ENCODE measurements at places on chromosomes 13 and 19.

DNA sequence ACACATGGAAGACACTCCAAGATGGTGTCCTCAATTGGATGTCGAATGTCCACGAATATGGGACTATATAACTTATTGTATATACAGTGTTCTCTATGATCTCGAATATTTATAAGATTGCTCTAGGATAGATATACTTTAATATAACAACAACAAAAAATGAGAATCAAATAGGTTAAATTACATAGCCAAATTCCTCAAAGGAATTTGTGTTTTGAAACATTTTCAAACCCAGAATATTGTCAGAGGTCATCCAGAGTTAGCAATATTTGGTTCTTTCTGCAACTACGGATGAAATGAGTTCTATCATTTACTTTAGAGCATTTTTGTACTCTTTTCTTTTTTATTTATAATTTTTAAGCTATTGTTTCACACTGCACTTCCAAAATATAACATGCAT lies 857.8 kb downstream of the GPC5 start:
- no peak for DNase-seq

GRCh38 chr13:105572401-105572800 lies 963.1 kb downstream of the EFNB2 start:
- no peak for DNase-seq

GRCh38 chr19:57334191-57334590 lies 13.9 kb downstream of the ZNF543 start:
- no peak for DNase-seq

DNA sequence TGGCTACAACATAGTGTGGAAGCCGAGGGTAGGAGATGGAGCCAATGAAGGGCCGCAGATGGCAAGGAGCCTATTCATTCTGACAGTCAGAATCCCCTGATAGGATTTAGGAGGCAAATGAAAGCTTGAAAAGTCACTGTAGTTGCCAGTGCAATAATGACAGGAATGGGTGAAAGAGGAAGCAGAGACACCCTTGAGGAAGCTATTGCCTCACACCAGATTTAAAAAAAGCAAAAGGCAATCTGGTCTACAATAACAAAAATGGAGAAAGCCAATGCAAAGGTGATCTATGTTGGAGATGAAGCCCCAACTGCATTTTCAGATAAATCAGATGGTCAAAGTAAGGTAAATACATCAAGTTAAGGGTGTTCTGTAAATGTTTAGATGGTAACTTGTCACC lies 158.5 kb downstream of the TUBA3C start:
- DNase-seq: no peak

- DNase-seq: no peak
Measured at GRCh38 chr13:110759710-110760109, 46.2 kb downstream of the ING1 start.

- DNase-seq: no peak
Measured at GRCh38 chr19:6822311-6822670, 49.8 kb downstream of the VAV1 start.

- DNase-seq: peak; percentile 97
Measured at GRCh38 chr13:97141564-97142005, 80.5 kb upstream of the MBNL2 start.

GRCh38 chr13:32019612-32020233 lies 11.9 kb upstream of the FRY start:
- DNase-seq: peak; percentile 77

GRCh38 chr13:55566334-55566733 lies 1574.4 kb upstream of the PRR20A start:
- DNase-seq: no peak

DNA sequence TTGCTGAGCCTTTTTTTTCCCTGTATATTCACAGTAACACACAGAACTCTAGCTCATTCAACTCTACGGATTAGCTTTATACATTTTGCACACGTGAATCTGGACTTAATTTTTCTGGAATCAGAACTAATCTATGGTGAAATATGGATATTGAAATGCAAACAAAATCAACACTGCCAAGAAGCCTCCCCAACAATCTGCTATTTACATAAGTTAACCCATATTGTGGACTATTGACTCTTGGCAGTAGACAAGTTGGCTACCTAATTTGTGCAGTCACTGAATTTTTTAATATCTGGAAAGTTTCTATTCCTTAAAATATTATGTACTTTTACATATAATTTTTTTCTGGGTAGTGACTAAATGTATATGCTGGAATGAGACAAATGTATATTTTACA lies 815.4 kb downstream of the PCDH17 start:
- DNase-seq: no peak

DNA sequence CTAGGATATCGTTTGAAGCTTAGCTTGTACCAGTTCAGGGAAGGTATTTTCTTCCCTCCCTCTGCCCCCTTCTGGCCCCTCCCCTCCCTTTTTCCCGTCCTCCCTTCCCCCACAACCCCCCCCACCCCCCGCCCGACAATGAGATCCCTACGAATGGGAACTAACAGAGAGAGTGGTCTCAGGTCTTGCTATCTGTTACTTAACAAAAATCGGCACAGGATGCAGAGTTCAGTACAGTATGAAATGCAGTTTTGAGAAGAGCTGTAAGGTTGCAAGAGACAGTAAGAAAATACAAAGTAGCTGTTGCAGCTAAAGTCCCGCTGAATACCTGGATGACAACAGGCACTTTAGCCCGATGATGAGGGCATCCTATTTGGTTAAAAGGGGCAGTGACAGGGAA lies 3.1 kb upstream of the DACH1 start:
- DNase-seq: no peak

DNA sequence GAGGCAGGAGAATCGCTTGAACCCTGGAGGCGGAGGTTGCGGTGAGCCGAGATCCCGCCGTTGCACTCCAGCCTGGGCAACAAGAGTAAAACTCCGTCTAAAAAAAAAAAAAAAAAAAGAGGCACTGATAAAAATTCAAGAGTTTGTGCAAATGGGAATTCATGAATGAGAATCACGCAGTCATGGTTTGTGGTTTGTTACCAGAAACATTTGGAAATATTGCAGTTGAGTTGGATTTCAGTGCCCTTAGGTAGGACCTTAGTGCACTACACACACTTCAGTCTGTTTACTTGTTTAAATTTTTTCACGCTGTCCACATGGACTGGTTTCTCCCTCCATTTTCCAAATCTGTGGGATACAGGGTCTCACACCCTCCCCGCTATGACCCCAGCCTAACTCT lies 28.4 kb downstream of the ZNF844 start:
- no peak for DNase-seq

DNA sequence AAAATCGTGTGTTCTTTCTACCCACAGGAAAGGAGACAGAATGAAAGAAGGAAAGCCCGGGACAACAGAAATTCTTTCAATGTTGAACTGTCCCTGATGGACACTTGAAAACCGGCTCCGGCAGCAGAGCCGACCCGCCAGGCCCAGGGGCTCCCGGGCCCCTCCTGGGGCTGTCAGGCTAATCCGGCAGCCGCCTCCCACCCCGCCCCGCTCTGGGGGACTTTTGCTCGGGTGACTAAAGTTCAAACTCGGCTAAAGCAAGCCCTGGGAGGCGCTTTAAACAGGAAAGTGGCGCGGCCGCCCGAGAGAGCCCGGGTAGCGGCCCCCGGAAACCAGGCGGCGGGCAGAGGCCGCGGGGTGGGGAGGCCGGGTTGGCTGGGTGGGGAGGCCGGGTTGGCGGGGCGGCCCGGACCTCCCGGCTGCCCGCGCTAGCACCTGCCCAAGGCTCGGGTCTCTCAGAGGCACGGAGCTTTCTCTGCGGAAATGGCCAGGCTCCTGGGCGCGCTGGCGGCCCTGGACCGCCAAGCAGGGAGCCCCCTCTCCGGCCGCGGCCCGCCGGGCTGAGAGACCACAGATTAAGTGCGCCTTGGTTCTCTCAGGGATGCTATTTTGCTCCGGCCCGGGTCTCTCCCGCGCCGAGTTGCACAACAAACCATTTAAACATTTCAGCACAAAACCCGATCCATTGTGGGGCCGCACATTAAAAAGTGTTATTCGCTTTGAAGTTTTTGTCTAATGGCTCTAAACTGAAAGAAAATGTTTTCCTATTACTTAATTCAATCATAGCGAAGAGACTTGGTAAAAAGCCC lies 2.6 kb upstream of the GSX1 start:
- no peak for DNase-seq

DNA sequence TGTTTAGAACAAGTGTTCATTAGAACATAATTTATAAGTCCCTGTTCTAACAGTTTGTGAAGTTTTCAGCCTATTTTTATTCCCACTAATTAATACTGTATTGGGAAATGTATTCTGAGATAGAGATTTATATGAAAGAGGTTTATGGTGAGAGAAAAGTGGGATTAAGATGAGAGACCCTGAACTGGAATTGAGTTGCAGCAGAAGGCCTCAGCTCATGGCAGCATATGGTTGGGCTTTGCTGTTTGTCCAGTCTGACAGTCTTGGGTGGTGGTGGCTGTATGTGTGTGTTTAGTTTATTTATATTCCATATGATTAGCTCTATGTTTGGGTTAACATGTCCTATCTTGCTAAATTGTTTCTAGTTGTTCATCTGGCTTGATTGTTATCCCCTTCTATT lies 575.1 kb downstream of the SLITRK5 start:
- no peak for DNase-seq

DNA sequence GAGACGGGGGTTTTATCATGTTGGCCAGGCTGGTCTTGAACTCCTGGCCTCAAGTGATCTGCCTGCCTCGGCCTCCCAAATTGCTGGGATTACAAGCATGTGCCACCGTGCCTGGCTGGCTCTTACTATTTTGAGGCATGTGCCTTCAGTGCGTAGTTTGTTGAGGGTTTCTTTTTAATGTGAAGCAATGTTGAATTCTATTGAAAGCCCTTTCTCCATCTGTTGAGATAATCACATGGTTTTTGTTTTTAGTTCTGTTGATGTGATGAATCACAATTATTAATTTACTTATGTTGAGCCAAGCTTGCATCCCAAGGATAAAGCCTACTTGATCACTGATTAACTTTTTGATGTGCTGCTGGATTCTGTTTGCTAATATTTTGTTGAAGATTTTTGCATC lies 290.9 kb downstream of the KCNRG start:
- DNase-seq: no peak

GRCh38 chr13:84654654-84655275 lies 772.5 kb upstream of the SLITRK1 start:
- DNase-seq: no peak

- peak; percentile 67 for DNase-seq
Measured at GRCh38 chr19:10565028-10565566, 713 bp downstream of the KRI1 start.

DNA sequence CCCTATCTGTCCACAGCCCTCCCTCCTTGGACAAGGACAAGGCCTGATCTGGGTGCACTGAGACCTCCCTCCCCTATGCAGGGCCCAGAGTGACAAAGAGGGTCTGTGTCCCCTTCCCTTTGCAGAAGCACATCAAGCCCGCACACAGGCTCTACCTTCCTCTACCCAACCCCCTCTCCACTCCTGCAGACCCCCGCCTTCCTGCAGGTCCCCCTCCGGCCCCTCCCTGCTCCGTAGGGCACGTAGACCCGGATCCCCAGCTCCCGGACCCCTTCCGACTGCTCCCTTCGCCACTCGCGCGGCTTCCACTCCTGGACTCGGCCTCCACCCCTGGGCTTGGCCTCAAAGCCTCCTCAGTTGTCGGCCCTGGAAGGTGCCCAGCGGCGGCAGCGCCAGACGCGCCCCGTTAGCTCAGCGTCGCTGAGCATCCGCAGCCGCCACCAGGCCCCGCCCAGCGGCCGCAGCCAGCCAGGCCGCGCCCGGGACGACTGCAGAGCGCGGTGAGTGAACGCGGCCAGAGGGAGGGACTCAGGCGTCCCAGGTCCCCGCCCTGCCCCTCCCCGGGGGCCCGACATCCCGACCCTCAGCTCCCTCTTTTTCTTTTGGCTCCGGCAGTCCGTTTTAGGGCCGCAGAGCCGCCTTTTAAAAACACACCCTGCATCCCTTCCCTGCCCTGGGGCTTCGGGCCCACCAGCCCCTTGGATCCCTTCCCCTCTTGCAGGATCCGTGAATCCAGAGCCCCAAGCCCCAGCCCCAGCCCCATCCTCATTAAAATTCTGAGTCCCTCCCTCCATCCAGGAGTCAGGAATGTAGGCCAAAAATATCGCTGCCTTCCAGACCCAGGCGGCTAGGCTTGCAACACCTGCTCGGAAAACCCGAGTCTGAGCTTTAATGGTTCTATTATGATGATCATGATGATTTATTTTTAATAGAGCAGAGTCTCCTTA lies 1.5 kb upstream of the MYADM start:
- peak; percentile 81 for DNase-seq

- no peak for DNase-seq
Measured at GRCh38 chr13:49062297-49062896, 86.7 kb downstream of the FNDC3A start.

GRCh38 chr13:112077729-112078128 lies 10.8 kb downstream of the SOX1 start:
- DNase-seq: peak; percentile 62

GRCh38 chr13:98866882-98867281 lies 111.0 kb downstream of the DOCK9 start:
- DNase-seq: no peak

DNA sequence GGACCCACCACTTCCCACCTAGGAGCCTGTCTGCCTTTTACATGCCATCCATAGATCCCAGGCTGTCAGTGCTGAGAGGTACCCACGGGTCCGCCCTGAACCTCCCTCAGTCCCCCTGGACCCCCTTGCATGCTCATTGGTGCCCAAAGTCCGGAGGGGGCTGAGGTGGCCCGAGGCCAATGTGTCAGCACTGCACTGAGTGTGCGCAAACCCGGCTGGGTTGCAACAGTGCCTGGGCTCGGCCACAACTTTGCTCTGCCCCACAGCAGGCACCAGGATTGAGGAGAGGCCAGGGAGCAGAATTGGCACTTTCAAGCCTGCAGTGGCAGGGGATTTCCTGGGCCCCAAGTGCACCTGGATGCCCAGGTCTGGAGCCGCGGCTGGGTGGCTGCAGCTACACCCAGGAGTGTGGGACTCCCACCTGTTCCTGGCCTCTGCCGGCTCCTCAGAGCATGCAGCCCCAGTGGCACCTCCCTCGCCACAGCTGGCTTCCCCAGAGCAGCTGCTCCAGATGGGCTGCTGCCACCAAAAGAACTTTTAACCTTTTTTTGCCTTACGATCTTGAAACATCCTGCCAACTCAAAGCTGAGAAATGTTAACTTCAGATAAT lies 837.0 kb downstream of the SLITRK6 start:
- DNase-seq: peak; percentile 38

- DNase-seq: no peak
Measured at GRCh38 chr13:95781016-95781415, 104.1 kb downstream of the DNAJC3 start.

GRCh38 chr19:38592940-38593339 lies 24.8 kb downstream of the MAP4K1 start:
- DNase-seq: no peak

DNA sequence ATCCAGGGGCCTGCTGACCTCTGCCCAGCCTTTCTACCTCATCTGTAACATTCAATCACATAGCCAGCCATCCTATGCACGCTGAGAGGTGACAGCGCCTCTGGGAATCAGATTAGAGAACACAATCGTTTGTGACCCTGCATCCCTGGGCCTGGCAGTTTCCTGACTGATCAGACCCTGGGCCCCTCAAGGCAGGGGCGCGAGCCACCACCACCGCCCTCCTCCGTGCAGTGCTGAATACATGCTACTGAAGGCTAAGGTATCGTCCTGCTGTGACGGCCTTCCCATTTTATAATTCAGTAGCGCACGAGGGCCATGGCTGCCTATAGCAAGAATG lies 1.3 kb downstream of the TMTC4 start:
- peak; percentile 58 for DNase-seq

GRCh38 chr19:13984875-13985741 lies 21.0 kb downstream of the RFX1 start:
- DNase-seq: no peak

- DNase-seq: no peak
Measured at GRCh38 chr13:101291206-101291605, 125.1 kb downstream of the NALCN start.

GRCh38 chr13:83825676-83826075 lies 56.6 kb downstream of the SLITRK1 start:
- DNase-seq: no peak

GRCh38 chr13:104372095-104372655 lies 1306.0 kb upstream of the SLC10A2 start:
- DNase-seq: no peak

Data from islet precursor cell (in vitro differentiated cells).